ENCODE measurements at places on chromosomes 3 and 15. TPM values are rescaled to one million over a fixed set of nuclear protein-coding genes. Genes with fewer than 3 reads are reported as not detected.

MUC20 gene
- total RNA-seq: 2.4 TPM

MYRIP gene
- 0.44 TPM for total RNA-seq

PPARG gene
- total RNA-seq: 71.6 TPM

GRCh38 chr3:19917167-19917566 lies 16.9 kb downstream of the EFHB start:
- no peaks in the 10 kb centered on the region for H3K36me3 ChIP-seq
- H3K27me3 ChIP-seq: no peaks in the 10 kb centered on the region
- no peaks in the 10 kb centered on the region for H3K4me1 ChIP-seq
- no peak for DNase-seq
- no peak overlapping the region for H3K27ac ChIP-seq

LYZL4 gene
- not detected for total RNA-seq

GRCh38 chr3:100802126-100802525 lies 92.8 kb downstream of the TFG start:
- no peak for DNase-seq
- no peaks in the 10 kb centered on the region for H3K27me3 ChIP-seq
- no peaks in the 10 kb centered on the region for H3K36me3 ChIP-seq

- no peaks in the 10 kb centered on the region for H3K4me1 ChIP-seq
- no peaks in the 10 kb centered on the region for H3K27me3 ChIP-seq
- no peak for DNase-seq
- no peak overlapping the region for H3K4me3 ChIP-seq
Measured at GRCh38 chr3:196554205-196554604, 14.1 kb downstream of the WDR53 start.

GLDN gene
- total RNA-seq: 3.0 TPM

- DNase-seq: no peak
- no peak overlapping the region for H3K4me3 ChIP-seq
Measured at GRCh38 chr3:32009957-32010356, 28.4 kb downstream of the ZNF860 start.

- H3K4me3 ChIP-seq: no peak overlapping the region
- H3K27me3 ChIP-seq: no peaks in the 10 kb centered on the region
- H3K4me1 ChIP-seq: no peaks in the 10 kb centered on the region
- DNase-seq: no peak
- H3K36me3 ChIP-seq: peaks cover 21% of the 10 kb centered on the region
Measured at GRCh38 chr3:130956281-130956680, 62.4 kb downstream of the ATP2C1 start.

DNA sequence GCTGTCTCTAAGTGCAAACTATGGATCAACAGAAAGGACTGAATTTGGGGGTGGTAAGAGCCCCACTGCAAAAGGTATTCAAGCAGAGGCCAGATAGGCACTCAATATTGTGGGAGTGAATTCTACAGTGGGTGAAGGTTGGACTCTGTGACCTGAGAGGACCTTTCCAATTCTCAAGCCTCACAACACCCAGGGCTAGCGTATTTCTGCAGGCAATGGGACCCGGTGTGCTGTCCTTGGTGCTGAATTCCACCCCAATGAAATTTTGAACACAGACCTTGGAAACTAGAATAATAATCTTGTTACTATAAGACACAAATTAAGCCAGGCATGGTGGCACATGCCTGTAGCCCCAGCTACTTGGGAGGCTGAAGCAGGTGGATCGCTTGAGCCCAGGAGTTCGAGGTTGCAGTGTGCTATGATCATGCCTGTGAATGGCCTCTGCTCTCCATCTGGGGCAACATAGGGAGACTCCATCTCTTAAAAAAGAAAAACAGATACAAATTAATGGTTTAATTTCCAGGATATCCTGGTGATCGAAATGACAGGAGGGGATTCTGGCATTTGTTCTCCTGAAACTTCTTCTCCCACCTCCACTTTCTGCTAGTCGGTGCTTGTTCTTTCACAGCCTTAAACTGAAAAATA lies 135.4 kb downstream of the RAB11A start:
- no peak overlapping the region for H3K27ac ChIP-seq
- no peak for DNase-seq
- H3K4me3 ChIP-seq: no peak overlapping the region
- H3K36me3 ChIP-seq: no peaks in the 10 kb centered on the region

DNA sequence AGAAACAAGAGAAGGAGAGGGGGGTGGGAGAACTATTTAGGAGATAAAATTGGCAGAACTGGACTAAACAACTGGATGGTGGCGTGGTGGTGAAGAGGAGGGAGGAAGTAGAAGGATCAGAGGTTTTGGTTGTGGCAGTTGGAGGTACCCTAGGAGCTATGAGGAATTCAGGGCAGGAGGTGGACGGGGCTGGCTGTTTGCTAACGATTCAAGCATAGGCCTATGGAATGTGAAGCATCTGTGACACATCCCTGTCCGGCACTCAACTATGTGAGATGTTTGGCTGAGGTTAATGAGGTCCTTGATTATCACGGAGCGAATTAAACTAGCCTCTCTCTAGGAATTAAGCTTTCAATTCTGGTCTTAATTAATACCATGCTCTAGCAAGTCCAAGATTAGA lies 13.5 kb downstream of the TARS3 start:
- no peak overlapping the region for H3K27ac ChIP-seq
- no peak overlapping the region for H3K4me3 ChIP-seq
- DNase-seq: no peak
- H3K4me1 ChIP-seq: no peaks in the 10 kb centered on the region
- H3K27me3 ChIP-seq: no peaks in the 10 kb centered on the region

CP gene
- total RNA-seq: 0.52 TPM

SGO1 gene
- total RNA-seq: 23.5 TPM

DNA sequence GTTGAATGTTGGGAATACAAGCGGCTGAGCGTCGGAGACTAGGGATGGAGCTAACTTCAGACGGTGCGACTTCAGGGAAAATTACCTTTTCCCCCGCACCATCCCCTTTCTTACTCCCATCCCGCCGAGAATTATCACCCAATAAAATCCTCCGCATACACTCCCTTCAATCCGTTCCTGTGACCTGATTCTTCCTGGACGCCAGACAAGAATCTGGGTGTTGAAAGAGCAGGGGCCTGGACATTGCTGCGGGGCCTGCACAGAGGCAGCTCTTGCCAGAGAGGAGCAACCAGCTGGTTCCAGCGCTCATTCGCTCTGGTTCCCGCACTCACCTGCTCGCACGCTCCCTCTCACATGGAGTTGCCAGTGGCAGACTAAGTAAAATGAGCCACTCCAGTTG lies 241.9 kb downstream of the ALCAM start:
- no peaks in the 10 kb centered on the region for H3K36me3 ChIP-seq
- H3K4me3 ChIP-seq: no peak overlapping the region
- no peaks in the 10 kb centered on the region for H3K27me3 ChIP-seq
- no peak for DNase-seq
- H3K4me1 ChIP-seq: peaks cover 13% of the 10 kb centered on the region

DNA sequence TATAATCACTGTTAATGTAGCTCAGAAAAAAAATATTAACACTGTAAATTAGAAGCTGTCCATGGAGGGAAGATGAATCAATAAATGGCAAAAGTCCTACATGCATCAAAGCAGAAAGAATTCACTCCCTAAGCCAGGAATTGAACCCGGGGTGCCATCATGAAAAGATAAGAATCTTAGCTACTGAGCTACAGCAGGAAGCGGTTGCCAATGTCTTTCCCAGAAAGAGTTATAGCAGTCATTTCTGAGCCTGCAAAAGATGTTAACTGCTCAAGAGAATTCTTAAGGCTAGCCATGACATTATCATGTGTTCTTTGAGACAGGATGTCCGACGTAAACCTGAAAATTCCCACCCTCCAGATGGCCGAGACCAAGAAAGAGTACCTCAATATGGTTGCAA lies 47.4 kb upstream of the MKRN3 start:
- H3K27me3 ChIP-seq: no peaks in the 10 kb centered on the region
- no peak for DNase-seq
- H3K27ac ChIP-seq: no peak overlapping the region
- H3K4me3 ChIP-seq: no peak overlapping the region

GOLGA8K gene
- 3.3 TPM for total RNA-seq

IL20RB gene
- 6.1 TPM for total RNA-seq

- no peak overlapping the region for H3K27ac ChIP-seq
- DNase-seq: no peak
- H3K4me1 ChIP-seq: no peaks in the 10 kb centered on the region
- no peak overlapping the region for H3K4me3 ChIP-seq
Measured at GRCh38 chr3:46285931-46286619, 43.8 kb downstream of the CCR3 start.

GRCh38 chr15:56207711-56208110 lies 36.0 kb downstream of the RFX7 start:
- no peaks in the 10 kb centered on the region for H3K4me1 ChIP-seq
- no peak for DNase-seq
- no peaks in the 10 kb centered on the region for H3K36me3 ChIP-seq
- H3K27ac ChIP-seq: no peak overlapping the region
- no peak overlapping the region for H3K4me3 ChIP-seq

DNA sequence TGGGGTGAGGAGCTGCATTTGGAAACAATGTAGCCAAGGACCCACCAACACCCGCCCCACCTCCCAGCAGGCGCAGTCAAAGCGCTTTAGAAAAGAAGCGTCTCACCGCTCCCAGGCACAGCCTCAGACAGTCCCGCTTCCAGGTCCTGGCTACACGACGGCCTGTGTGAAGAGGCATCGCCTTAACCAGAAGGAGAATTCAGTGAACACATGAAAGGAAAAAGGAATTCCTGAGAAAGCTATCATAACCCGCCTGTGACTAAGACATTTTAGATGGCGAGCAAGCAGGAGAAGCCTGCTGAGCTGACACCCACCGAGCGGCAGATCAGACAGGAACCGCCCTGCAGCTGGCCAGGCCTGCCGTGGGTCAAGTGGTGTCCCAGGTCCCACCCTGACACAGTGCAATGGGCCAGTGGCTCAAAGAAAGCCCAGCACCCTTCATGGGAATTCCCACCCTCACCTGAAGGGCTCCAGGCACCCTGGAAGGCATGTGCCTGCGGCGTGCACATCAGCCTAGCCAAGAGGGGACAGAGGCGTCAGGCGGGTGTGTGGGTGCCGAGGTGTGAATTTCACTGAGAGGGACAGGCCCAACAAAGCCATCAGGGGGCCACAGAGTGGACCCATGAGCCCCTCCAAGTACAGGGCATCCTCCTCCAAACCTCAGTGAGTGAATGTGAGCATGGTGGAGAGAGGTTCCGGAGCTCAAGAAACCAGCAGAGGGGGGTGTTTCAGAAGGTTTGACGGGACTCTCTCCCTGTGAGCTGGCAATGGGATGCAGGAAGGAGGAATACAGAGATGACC lies 144.8 kb downstream of the NSMCE3 start:
- DNase-seq: peak; percentile 73
- no peak overlapping the region for H3K27ac ChIP-seq
- H3K4me1 ChIP-seq: peaks cover 18% of the 10 kb centered on the region
- H3K4me3 ChIP-seq: no peak overlapping the region

GRCh38 chr3:159798951-159799350 lies 189.7 kb upstream of the IL12A start:
- no peak for DNase-seq
- no peaks in the 10 kb centered on the region for H3K36me3 ChIP-seq
- no peak overlapping the region for H3K27ac ChIP-seq
- H3K4me3 ChIP-seq: no peak overlapping the region
- H3K27me3 ChIP-seq: no peaks in the 10 kb centered on the region

CHRNB4 gene
- total RNA-seq: 2.0 TPM

DNA sequence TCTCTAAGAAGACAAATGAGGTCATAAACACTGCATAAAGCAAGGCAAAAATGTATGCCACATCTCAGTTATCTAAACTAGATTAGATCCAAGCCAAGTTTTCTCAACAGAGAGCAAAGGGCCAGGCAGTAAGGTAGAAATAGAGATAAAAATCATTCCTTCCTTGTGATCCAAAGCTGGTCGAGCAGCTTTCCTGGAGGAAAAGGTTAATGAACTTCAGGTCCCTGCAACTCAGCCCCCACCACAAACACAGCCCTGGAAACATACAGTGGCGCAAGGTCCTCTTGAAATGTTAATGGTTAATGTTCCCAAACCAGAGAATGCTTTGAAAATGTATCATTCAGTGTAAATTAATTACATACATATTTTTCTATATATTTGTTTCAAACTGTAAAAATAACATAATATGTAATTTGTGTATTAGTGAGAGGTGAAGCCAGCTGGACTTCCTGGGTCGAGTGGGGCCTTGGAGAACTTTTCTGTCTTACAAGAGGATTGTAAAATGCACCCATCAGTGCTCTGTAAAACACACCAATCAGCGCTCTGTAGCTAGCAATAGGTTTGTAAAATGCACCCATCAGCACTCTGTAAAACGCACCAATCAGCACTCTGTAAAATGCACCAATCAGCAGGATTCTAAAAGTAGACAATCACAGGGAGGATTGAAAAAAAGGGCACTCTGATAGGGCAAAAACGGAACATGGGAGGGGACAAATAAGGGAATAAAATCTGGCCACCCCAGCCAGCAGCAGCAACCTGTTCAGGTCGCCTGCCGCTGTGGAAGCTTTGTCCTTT lies 17.1 kb downstream of the LYSMD2 start:
- no peaks in the 10 kb centered on the region for H3K4me1 ChIP-seq
- H3K4me3 ChIP-seq: no peak overlapping the region
- no peaks in the 10 kb centered on the region for H3K27me3 ChIP-seq
- no peak for DNase-seq
- no peak overlapping the region for H3K27ac ChIP-seq

DNA sequence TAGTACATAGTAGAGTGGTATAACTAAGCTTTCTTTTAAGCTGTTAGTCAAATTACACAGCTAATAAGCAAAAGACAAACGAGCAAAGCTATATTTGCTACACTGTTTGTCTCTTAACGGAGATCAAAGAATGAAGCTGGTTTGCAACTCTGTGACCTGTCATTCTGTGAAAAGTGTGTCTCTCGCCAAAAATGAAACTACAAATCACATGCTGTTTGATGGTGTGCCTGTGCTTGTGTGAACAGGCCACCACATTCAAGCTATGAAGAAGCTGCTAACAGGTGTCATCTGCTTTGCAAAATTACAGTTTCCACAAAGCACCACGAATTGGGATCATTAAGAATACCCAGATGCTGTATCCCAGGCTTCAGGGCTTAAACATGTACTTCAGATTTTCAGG lies 667.8 kb upstream of the NAALADL2 start:
- no peaks in the 10 kb centered on the region for H3K27me3 ChIP-seq
- no peak overlapping the region for H3K27ac ChIP-seq
- no peaks in the 10 kb centered on the region for H3K4me1 ChIP-seq
- DNase-seq: no peak
- no peaks in the 10 kb centered on the region for H3K36me3 ChIP-seq

- H3K27me3 ChIP-seq: no peaks in the 10 kb centered on the region
- no peaks in the 10 kb centered on the region for H3K4me1 ChIP-seq
- no peak overlapping the region for H3K27ac ChIP-seq
- no peaks in the 10 kb centered on the region for H3K36me3 ChIP-seq
- DNase-seq: no peak
Measured at GRCh38 chr3:74357881-74358280, 256.6 kb downstream of the CNTN3 start.

DNA sequence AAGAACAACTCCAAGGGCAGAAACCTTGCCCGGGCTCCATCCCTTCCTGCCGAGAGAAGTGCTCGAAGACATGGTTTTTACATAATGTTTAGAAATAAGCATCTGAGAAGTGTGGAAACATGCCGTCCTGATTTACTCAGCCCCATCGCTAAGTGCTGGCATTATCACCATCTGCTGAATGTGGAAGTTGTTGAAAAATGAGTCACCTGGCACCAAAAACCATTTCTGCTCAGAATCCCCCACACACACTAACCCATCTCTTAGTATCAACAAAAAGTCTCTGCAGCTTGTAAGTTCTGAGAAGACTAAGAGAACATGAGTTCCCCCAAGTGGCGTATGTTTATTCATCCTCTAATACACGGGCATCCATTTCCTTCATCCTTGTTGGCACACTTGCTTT lies 51.0 kb upstream of the ARL8B start:
- DNase-seq: no peak
- no peaks in the 10 kb centered on the region for H3K4me1 ChIP-seq
- no peak overlapping the region for H3K4me3 ChIP-seq
- no peaks in the 10 kb centered on the region for H3K27me3 ChIP-seq

GRCh38 chr3:30749230-30749629 lies 142.8 kb downstream of the TGFBR2 start:
- H3K4me1 ChIP-seq: peaks cover 9% of the 10 kb centered on the region
- DNase-seq: no peak
- H3K4me3 ChIP-seq: no peak overlapping the region
- H3K27me3 ChIP-seq: no peaks in the 10 kb centered on the region

Measured in HCT116 (cell line).